NCI-H2081 treated with DMSO at 0.1 percent for 48 hours (cell line): ENCODE measurements at places on chromosomes 16 and 17.

DNA sequence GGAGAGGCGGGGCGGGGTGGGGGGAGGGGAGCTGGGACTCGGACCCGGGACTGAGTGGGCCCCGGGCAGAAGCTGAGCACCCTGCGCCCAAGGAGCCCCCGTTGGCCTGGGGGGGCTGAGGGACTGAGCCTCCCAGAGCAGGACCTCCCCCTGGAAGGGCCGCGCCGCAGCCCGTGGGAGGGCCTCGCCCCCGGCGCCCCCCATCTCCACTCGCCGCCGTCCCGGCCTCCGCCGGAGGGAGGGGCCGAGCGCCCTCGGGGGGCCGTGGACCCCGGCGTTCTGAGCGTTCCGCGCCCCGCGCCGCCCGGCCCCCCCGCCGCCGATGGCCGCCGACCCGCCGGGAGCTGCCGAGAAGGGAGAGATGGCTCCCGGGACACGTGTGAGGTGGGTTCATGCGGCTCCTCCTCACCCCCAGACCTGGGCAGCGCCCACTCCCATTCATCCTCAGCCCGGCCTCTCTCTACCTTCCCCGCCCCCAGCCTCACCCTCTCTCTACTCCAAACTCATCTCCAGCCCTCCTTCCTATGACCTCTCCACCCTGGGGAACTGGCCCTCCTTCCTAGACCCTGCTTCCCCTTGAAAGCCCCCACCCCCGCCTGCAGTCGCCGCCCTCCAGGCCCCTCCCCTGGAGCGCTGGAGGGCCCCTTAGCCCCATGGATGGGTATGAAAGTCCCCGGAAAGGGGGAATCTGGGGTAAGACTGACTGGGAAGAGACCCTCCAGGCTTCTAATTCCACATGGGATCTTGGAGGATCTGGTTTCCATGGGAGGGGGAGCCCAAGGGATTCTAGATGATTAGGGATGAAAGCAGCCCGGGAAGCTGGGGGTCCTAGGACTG lies 922 bp downstream of the FBXL19 start:
- no peak for DNase-seq

GRCh38 chr17:82193520-82194220 lies 19.0 kb downstream of the CCDC57 start:
- no peak for DNase-seq

- DNase-seq, result no peak
Measured at GRCh38 chr16:200388-200787, 20.1 kb downstream of the HBQ1 start.

GRCh38 chr17:32271844-32272243 lies 6.2 kb downstream of the RHBDL3 start:
- no peak for DNase-seq

- DNase-seq, result no peak
Measured at GRCh38 chr17:17169396-17169795, 36.7 kb downstream of the PLD6 start.

- no peak for DNase-seq
Measured at GRCh38 chr17:44983563-44983962, 15.5 kb upstream of the C1QL1 start.

- no peak for DNase-seq
Measured at GRCh38 chr17:80773243-80773991, 218.2 kb upstream of the CHMP6 start.

DNA sequence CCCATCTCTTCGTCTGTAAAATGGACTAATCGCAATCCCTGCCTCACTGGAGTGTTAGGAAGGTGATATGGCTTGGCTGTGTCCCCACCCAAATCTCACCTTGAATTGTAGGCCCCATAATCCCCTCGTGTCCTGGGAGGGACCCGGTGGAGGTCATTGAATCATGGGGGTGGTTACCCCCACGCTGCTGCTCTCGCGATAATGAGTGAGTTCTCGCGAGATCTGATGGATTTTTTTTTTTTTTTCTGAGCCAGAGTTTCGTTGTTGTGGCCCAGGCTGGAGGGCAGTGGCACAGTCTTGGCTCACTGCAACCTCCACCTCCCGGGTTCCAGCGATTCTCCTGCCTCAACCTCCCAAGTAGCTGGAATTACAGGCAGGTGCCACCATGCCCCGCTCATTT lies 11.2 kb downstream of the TRARG1 start:
- no peak for DNase-seq
